ENCODE measurements at places on chromosomes 16 and 17.
A peak's percentile ranks its signal among the peaks of the same experiment; 100 is the strongest.

GRCh38 chr17:40068917-40069750, 6.4 kb downstream of the THRA start:
- peak; percentile 62 for DNase-seq

DNA sequence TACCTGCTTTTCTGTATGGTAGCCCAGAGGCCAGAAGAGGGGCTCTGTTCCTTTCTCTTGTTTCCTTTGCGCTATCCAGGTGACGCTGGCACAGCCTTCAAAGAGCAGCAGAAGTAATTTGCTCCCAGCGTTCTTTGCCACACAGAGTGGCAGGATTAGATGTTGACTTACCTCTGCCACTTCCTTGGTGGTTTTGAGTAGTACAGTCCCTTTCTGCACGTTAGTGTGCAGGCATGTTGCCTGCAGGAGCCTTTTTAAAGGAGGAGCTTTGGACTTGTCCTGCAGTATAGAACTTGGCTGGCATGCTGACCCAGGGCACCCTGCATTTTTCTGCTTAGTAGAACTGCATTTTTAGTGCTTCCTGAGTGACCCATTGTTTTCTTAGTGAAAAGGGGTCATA, at the start of gene ABCC11:
TSS of gene ABCC11 (minus strand) at position 229 of the 400 bp plus-strand sequence. CDS start 15,618 bp downstream, outside the sequence.
- DNase-seq: no peak

GRCh38 chr17:35185849-35186248, 8.3 kb downstream of the SLC35G3 start:
- DNase-seq: no peak

GRCh38 chr16:16042076-16042475, 92.7 kb downstream of the ABCC1 start:
- peak; percentile 42 for DNase-seq

DNA sequence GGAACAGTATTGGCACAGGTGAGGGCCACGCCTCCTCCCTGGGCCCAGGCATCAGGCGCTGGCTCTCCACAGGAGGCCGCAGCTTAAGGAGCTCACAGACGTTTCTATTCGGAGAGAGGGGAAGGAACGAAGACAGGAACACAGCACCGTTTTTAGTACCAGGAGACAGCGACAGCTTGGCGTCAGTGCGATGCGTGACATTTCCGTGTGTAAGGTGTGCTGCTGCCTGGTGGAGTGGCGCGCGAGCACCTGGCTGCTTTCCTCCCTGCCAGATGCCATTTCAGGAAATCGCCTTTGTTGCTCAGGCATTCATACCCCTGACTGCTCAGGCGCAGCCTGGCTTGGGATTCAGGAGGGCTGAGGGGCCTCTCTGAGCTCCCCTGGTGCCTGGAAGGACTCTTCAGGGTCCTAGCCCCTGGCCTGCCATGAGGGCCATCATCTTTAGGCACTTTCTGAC, 367.5 kb downstream of the CPPED1 start:
- DNase-seq: no peak

GRCh38 chr17:7313890-7314718, 1.1 kb downstream of the GPS2 start:
- peak; percentile 45 for DNase-seq

GRCh38 chr17:4934173-4934979, 2.3 kb downstream of the GP1BA start:
- peak; percentile 82 for DNase-seq

- DNase-seq: no peak
These were observed 25.0 kb downstream of the CYB561 start for GRCh38 chr17:63420868-63421680.

DNA sequence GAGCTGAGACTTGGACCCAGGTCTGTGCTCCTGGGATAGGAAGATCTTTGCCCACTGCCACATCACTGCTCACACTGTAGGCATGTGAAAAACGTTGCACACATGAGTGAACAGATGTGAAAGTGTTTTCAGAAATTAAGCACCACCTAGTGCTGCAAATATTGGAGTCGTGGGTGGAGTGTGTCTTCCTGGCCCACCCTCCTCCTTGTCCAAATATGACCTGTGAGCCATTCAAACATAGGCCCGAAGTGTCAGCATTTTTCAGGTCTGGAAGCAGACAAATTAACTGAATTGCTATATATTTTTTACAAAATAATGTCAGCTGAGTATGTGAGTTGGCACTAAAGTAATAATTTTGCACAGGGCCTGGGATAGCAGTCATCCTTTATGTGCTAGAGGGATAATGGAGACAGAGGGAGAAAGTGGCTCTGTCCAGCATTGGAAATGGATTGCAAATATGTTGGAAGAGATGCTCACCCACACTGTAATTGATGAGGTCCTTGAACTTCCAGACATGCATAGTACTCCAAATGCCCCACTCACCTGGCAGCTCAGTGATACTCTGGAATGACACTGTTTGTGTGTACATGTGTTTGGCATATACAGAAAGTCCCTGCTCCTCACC, 58.7 kb downstream of the ACSM1 start:
- DNase-seq: no peak

DNA sequence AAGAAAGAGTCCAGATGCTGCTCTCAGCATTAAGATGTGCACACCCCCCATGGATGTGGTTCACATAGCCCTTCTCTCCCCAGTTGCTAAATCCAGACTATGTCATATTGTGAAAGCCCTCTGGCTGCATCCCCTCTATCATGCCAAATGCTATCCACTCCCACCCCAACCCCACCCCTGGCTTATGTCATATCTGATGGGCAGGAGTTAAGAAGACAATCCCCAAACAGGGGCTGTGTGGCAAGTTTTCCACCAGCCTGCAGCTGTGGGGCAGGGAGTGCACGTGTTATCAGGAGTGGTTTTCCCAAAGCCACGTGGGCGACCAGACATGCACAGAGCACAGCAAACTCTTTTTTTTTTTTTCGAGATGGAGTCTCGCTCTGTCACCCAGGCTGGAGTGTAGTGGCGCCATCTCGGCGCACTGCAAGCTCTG, 10.0 kb downstream of the FAM117A start:
- DNase-seq: no peak

DNA sequence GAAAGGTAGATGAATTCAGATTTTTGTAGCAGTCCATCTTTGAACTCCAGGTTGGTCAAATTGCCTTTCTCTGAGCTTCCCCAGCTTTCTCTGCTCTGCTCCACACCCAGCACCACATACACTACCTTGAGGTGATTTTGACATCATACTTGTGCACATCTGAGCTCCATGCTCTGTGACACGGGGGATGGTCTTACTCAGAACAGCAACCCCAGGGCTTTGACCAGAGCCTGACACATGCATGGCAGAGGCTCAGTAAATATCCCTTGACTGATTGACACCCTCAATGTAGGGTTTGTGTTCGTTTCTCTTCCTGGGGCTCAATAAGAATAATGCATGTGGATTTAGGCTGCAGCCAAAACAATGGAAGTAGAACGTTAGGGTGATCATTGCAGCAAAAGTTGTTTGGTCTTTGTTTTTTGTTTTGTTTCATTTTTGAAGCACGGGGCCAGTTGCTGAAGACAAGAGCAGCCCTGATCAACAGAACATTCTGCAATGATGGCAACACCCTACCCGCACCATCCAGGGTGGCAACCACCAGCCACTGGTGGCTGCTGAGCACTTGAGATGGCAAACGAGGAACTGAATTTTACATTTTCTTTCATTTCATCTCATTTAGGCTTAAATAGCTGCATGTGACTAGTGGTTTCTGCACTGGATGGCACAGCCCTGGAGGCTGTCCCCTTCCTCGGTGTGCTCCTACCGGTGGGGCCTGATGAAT, 224.8 kb upstream of the TNRC6C start:
- DNase-seq: no peak

DNA sequence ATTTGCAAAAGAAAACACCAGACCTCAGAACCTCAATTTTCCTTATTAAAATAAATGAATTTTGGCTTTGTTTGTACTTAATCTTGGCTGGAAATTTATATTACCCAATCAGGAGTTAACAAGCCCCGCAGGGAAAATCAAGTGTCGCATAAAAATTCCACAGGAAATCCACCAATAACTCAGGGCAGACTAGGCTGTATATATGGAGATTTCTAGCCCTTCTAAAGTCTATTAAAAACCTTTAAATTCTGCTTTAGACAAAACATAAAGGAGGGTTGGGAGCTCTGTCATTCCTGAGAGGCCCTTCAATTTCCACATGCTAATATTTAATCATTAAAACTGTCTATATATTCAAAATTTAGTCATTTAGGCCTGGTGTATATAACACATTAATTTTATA, 434.7 kb downstream of the CDH11 start:
- DNase-seq: no peak

- DNase-seq: no peak
These were observed 235.2 kb downstream of the PARN start for GRCh38 chr16:14394834-14395233.

- no peak for DNase-seq
These were observed 13.8 kb downstream of the AANAT start for GRCh38 chr17:76481071-76481655.

- no peak for DNase-seq
These were observed 13.1 kb downstream of the SLC22A31 start for GRCh38 chr16:89187032-89187769.

DNA sequence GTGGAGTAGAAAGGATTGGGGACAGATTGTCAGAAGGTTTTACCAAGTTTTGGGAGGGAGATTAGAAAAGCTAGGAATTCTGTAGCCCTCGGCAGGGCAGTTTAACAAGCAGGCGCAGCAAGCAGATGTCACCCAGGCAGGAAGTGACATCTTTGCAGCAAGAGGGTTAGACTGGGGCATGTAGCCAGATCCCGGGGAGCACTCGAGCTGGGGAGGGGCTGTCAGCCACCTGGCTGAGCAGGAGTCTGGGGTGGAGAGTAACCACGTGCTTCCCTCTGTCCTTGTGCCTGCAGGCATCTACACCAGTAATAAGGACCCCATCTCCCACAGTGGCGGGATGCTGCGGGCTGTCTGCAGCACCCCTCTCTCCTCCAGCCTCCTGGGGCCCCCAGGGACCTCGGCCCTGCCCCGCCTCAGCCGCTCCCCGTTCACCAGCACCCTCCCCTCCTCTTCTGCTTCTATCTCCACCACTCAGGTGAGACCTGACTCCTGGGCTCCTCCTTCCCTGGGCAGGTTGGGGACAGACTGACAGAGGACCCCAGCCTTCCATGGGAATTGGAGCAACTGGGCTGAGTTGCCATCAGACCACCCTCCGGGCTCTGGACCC, 12.2 kb downstream of the MLLT6 start:
- DNase-seq: no peak

DNA sequence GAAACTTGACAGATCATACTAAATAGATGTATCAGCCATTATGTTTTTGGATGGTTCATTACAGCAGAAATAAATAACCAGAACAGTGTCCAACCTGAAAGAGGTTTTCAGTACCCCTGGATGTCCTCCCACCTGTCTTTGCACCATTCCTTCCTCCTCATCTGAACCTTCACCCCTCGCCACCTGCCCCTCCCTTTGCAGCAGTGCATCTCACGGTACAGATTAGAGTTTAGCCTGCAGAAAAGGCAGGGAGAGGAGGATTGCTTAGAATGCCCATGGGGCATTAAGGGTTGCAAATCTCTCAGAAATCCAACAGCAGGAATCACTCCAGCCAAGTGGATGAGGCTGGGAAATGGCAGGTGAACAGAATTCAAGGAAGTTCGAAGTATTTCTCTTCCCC, 155.0 kb downstream of the HS3ST2 start:
- DNase-seq: no peak

GRCh38 chr16:8453359-8453758, 137.0 kb downstream of the TMEM114 start:
- DNase-seq: no peak

- no peak for DNase-seq
These were observed 30.5 kb upstream of the SLC5A10 start for GRCh38 chr17:18921485-18921884.

- no peak for DNase-seq
These were observed 1.1 kb upstream of the PKMYT1 start for GRCh38 chr16:2981177-2981898.

GRCh38 chr17:60439501-60439900, 17.2 kb downstream of the CHCT1 start:
- DNase-seq: peak; percentile 10

DNA sequence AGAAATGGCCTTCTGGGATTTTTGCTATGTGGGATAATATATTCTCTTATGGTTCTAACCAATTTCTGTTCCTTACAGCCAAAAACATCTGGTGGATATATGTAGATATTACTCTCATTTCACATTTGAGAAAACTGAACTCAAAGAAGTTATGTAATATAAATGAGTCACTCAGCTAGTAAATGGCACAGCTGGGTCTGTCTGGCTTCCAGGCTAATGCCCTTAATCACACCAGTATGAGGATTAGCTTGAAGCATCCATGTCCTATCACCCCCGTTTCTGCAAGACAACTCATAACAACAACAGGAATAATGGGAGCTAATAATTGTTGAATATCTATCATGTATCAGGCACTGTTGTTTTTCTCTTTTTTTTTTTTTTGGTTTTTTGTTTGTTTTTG, 34.4 kb upstream of the USP7 start:
- DNase-seq: no peak

DNA sequence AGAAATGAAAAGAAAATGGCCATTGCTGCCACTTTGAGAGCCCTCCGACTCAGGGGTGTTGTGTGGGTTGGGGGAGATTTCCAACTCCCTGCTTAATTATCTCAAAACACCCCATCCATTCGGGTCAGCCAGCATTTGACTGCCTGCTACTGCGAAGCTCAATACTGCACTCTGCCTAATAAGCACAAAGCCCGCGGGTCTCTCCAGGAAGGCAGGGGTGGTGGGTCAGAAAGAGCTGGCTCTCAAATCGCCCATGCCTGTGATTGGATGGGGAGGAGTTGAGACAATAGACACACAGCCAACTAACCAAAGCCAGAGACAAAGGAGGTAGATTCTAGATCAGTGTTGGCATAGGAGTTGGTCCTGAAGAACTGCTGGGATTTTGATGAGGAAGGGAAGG, 2.3 kb upstream of the XAF1 start:
- no peak for DNase-seq

DNA sequence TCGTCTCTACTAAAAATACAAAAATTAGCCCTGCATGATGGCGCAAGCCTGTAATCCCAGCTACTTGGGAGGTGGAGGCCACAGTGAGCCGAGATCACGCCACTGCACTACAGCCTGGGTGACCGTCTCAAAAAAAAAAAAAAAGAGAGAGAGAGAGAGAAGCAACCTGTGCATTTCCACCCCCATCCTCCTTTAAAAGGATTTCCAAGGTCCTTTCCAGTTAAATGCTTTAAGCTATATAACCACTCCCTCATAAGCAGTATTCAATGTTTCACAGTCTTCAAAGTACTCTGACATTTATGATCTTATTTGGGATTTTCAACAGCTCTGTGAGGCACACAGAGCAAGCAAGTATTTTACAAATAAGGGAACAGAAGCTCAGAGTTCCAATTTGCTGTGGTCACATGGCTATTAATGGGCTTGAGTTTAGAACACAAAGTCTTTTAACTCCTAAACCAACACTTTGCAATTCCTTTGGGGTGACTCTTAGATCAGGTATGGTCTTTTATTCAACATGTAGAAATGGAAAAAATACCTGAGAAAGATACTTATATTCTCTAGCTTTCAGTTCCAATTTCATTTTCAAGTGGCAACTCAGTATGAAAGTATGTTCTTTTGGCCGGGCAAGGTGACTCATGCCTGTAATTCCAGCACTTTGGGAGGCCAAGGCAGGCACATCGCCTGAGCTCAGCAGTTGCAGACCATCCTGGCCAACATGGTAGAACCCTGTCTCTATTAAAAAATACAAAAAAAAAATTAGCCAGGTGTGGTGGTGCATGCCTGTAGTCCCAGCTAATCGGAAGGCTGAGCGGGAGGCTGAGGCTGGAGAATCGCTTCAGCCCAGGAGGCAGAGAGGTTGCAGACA, 31.3 kb downstream of the SPOP start:
- DNase-seq: peak; percentile 88

Data from HT1080 (cell line).